ENCODE measurements at places on chromosomes 2 and 18.

DNA sequence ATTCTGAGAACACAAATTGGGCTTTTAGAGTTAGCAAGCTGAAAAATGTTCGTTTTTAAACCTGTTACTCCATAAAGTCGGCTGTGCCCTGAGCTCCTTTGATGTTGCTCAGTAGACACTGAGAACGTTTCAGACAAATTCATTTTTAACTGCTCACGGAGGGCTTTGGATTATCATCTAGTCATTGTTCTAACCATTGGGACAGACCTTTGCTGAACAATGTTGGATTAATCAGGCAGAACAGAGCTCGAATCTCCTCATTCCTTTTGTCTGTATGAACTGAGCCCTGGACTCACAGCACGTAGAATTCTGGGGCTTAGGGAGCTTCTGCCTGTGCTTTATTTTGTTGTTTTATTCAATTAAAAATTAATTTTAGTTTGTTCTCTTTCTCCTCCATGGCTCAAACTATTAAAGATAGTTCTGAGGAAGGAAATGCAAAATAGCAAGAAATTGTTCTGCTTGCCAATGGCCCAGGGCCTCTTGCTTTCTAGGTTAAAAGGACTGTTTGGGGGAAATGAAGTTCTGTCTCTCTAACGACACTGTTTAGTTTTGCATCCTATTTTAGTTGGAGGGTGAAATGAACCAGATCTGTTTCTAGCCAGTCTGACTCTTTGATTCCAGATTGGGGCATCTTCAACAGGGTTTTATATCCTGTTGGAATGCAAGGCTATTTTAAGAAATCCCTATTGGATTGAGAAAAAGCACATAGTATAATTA, 114.7 kb upstream of the CXCR4 start:
- no peak for DNase-seq

GRCh38 chr18:72056171-72056570, 488.0 kb downstream of the CBLN2 start:
- DNase-seq = no peak

DNA sequence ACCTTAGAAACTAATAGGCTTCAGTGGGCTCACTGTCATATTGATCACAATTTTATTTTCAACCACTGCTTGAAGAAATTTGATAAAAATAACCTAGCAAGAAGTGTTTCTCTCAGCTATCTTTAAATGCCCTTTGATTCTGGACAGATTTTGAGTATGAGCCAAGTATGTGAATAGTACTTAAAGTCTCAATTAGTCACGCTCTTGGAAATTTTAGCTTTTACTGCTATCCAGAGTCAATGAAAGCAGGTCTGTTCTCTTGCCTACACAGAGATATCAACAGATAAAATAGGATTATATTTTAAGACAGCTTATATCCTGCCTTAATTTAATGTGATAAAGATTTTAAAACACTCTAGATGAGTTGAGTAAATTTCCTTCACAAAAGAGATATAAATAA, 337.3 kb downstream of the CBLN2 start:
- DNase-seq = no peak

GRCh38 chr2:16851126-16851525, 185.5 kb upstream of the CYRIA start:
- no peak for DNase-seq

- no peak for DNase-seq
These were observed 113.5 kb downstream of the MEIS1 start for GRCh38 chr2:66548422-66548821.
